ENCODE measurements at places on chromosomes 2 and 18.

DNA sequence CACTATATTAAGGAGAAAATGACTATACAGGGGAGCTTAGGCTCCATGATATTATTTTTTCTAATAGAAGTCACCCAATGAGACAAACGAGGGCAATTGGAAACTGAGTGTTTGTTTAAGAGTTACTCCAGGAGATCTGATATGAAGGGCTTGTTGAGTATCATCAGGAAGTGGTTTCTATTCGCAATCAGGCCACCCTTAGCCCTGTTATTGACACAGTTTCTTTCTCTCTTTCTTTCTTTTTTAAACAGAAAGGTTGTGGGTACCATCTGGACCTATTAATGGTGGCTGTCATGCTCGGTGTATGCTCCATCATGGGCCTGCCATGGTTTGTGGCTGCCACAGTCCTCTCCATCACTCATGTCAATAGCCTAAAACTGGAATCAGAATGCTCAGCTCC lies 117.3 kb downstream of the DPP4 start:
- DNase-seq = no peak

DNA sequence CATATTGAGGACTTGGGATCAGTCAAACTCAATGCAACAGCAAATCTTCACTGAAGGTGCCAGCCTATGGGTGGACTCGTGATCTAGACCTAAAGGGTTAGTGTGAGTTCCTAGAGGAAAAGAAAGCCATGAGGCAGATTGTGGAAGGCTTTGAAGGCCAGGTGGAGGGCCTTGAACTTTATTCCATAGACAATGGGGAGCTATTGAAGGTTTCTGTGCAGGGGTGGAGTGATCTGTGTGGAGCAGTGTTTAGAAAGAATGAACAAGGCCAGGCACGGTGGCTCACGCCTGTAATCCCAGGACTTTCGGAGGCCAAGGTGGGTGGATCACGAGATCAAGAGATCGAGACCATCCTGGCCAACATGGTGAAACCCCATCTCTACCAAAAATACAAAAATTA lies 61.5 kb downstream of the EPAS1 start:
- no peak for DNase-seq

DNA sequence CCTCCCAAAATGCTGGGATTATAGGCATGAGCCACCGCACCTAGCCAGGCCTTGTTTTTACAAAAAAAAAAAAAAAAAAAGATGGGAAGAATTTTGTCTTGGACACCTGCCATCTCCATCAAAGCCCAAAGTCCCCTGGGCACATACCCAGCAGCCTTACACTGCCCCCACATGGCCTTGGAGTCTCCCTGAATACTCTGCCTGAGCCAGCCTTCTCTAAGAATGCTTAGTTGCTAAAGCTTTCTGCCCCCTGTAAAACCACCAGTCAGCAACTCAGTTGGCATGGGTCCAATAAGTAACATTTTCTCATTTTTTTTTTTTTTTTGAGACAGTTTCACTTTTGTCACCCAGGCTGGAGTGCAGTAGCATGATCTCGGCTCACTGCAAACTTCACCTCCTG lies 40.6 kb downstream of the SPC25 start:
- DNase-seq = no peak

DNA sequence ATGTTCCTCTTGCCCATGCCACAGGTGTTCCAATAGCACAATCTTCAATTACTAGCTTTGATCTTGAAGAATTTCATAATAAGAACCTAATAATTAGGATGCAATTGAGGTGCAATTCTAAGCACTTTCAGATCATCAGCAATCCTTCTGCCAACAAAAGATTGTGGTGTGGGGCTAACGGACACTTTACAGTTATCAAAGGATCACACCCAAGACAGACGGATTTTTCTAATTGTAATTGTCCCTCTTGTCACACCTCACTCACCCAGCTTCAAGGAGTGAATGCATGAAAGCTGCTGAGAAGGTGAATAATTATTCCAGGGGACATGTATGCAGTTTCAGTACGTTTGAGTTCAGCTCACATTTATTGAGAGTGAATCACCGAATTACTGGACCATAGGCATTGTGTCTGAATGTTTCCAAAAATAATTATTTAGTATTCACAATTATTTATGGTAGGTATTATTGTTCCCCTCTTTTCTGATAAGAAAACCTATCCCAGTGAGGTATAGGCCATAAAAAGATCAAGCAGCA lies 438.5 kb upstream of the TRIB2 start:
- DNase-seq = no peak

GRCh38 chr18:63518178-63519012 lies 23.8 kb upstream of the SERPINB12 start:
- peak; percentile 64 for DNase-seq

- no peak for DNase-seq
These were observed 49.7 kb downstream of the TNS1 start for GRCh38 chr2:217953011-217953481.

DNA sequence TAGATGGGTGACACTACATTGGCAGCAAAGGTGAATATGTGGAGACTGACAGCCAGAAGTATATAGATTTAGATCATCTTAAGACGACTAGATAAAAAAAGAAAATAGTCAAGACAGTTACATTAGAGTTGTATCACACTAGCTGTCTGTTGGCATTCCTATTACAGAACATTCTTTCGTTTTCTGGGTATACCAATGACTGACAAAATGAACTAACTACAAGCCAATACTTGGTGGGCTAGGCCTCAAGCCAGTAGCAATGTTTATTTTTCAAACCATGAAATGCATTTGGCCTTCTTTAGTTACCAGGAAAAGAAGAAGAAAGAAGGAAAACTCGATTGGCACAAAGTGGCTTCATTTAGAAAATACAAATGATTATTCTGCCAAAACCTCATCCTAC lies 944.9 kb upstream of the ZEB2 start:
- DNase-seq = no peak

DNA sequence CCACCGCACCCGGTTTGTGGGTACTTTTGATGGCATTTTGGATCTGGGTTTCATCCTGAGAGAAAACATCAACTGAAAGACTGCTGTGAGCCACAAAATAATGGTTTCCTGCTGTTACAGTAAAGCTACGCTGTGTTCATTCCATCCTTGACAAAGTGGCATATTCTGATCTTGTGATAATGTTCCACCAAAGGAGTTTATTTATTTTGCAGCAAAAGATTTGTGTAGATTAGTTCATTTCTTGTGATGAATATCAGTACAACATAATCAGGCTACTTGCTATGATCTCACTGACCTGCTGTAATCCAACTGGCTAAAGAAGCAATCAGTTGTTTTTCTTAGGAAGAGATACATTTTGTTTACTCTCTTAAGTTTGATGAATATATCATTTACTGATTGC lies 45.0 kb downstream of the EEF1B2 start:
- DNase-seq = no peak

DNA sequence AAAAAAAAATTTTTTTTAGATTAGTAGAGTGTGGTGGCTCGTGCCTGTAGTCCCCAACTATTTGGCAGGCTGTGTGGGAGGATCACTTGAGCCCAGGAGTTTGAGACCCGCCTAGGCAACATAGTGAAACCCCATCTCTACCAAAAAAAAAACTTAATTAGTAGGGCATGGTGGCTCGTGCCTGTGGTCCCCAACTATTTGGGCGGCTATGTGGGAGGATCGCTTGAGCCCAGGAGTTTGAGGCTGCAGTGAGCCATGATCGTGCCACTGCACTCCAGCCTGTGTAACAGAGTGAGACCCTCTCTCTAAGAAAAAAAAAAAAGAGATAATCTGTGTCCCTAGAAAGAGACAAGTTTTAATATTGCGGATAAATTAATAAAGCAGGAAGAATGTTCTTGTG lies 8.8 kb downstream of the GPR55 start:
- DNase-seq = no peak

- no peak for DNase-seq
These were observed 24.7 kb upstream of the DARS1 start for GRCh38 chr2:136010126-136010525.

DNA sequence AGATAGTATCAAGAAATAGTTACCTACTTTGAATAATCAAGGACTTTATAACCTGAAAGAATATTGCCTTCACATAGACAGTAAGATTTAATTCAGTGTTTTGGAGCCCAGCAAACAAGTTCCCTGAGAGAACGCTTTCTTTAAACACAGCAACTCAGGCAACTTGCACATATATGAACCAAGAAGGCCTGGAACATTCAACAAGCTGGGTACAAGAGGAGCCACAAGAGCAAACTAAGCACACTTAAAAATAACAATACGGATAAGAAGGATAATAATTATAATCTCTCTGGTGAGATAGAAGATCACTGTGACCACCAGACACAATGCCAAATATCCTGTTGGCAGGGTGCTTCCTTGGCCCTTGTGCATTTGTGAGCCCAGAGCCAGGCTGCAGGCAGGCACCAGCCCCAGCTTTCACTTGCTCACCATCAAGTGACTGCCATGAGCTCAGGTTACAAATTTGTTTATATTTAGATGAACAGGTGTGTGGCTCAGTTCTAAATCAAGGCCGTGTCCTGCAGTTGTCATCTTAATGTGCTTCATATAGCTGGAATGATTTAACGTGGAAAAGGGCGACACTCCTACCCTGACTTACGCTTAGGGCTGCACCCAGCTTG lies 446.6 kb downstream of the IRS1 start:
- no peak for DNase-seq

DNA sequence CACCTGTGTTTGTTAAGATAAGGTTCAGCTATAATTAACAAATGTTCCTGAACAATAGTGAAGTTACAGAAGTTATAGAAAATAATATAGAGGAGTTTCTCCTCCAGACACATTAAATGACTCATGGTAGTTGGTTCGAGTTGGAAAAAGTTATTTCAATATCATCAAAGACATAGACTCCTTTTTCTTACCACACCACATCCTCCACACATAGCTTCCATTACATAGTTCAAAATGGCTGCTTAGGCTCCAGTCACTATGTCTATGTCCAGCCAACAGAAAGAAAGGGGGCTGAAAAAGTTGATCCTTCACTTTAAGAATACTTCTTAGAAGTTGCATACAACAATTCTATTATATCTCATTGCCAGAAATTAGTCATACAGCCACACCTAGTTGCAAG lies 50.7 kb downstream of the DYNAP start:
- no peak for DNase-seq

DNA sequence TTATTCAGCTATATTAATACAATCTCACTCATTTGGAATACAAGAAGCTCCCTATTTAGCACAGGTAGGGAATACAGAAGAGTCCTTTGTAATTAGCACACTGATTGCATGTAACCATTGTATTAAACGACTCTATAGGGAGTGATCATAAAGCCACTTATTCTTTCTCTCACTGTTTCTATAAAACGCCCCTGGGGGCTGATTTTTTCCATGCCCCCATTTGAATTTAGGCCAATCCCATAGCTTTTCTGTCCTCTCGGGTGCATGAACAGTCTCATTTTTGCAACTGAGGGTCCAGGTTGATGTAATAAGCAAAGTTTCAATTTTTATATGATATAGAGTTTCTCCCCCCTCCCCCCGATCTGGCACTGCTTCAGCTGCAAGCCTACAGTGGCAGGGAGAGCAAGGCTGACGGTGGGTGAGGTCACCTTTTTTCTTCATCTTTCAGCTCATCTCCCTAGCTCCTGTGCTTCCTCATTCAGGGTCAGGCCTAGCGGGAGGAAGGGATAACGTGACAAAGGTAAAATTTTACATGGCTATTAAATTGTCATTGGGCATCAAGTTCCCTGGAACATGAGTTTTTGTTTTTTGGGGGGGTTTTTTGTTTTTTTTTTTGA lies 45.7 kb downstream of the GAD1 start:
- DNase-seq = no peak

DNA sequence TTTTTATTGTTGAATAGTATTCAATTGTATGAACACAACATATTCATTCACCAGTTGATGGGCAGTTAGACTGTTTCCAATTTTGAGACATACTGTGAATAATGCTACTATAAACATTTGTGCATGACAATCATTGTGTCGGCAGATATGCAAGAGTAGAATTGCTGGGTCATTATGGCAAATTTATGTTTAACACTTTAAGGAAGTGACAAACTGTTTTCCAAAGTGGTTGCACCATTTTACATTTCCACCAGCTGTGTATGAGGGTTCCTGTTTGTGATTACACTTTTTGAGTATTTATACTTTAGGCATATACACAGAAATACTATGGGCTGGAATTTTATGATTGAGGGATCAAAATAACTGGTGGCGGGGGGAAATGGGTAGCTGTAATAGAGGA lies 61.2 kb downstream of the MAP4K3 start:
- DNase-seq = no peak

DNA sequence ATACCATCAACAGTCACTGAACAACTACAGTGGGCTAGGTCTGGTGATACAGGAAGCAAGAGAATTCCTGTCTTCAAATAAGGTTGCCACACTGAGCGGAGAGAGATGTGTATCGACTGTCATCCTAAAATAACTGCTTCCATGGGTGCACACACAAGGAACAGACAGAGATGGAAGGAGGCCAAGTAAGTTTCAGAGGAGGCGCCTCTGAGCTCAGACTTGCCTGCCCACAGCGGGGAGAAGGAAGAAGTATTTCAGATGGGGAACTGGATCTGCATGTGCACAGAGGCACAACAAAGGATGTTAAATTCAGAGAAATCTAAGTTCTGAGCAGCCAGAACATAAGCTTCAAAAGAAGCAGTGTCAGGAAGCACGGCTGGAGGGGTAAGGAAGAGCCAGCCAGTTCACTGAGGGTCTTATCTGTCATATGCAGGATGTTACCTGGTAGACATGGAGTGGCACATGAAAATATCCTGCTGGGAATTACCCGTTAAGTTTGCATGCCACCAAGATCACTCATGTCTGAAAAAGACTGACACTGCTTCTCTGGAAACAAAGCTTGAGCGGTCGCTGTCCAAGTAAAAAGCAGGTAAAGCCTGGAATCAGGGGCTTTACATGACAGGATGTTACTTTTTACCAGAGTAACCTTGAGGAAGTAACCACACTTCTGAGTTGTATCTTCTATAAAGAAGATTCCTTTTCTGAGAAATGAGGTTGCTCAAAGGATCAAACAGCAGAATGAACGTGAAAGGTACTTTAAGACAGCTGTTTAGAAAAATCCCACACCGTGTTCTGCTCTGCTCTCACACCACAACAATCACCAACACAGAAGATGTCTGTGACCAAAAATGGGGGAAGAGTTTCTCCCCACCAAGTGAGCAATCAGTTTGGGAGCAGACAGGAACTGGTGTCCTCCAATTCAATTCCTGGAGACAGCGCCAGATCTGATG lies 260.2 kb downstream of the NBAS start:
- no peak for DNase-seq

GRCh38 chr18:78165525-78165924 lies 814.1 kb upstream of the SALL3 start:
- DNase-seq = no peak

DNA sequence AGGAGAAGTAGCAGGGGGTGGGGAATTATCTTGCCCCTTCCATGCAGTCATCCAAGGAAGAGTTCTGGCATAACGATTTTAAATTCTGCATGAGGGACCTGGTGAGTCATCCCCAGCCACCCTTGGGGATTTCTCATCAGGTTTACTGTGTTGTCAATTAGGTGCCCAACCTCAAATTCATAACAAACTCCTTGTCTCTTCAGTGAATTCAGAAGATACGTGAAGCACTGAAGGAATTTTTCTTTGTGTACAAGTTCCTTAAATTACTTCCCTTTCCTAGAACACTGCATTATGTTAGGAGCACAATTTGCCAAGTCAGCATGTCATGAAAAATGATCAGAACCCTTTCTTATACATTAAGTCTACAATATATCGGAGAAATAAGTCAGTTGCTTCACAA lies 70.8 kb upstream of the NOSTRIN start:
- peak; percentile 22 for DNase-seq
